ENCODE measurements at places on chromosomes 6 and 20.

DNA sequence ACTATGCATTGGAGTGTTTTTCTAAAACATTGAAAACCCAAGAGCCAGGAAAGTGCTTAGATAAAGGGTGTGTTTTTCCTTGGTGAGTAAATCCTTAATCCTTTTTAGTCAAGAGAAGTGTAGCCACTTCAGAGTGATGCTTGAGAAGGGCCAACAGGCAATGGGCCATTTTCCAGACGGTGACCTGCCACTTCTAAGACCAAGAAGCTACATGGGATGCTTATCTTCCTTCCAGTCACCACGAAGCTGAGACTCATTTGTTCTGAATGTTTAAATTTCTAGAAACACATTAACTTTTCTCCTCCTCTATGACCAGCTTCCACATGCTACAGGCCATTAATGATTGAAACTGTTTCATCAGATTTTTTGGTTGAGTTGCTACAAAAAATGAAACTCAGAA is 34.4 kb upstream of the NHSL1 start:
- DNase-seq = no peak

DNA sequence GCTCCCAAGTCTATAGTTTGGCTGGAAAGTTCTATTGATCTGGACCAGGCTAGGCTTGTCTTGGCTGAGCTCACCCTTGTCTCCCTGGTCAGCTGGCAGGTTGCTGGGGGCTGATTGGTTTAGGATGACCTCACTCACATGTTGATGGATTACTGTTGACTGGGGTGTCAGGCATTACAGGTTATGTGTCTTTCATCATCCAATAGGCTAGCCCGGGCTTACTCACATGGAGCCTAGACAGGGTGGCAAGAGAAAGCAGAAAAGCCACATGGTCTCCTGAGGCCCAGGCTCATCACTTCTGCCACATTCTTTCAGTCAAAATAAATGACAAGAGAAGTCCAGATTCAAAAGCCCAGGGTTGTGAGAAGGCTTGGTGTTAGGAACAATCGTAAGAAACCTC is 103.5 kb downstream of the BFSP1 start:
- DNase-seq = no peak

- no peak for DNase-seq
Measured at GRCh38 chr6:107652526-107653182, 162.7 kb downstream of the SOBP start.

DNA sequence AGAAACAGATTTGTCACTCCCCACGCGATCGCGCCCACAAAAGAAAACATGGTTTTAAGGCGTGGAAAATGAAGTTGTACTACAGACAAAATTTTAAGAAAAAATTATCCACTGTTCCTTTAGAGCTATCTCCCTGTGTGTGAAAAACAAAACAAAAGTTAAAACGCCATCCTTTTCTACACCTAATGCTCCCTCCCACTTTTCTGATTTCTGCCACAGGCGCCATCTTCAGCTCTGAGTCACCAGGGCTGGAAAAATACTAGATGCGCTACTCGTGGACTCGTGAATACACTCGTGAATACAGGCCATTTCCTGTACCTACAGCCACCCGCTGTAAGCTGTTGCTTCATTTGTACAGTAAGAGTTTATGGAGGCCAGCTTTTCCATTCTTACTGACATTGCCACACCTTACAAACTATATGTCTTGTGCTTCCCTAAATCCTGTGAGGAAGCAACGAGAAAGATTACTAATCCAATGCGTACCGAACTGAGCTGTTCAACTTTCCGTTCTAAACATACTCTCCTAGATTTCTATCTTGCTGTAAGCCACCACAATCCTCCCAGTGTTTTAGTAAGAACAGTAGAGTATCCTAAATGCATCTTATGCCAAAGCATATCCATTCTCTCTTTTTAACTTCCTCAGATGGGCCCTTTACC is 773 bp upstream of the AHI1 start:
- DNase-seq = peak; percentile 90

- no peak for DNase-seq
Measured at GRCh38 chr6:144793744-144794143, 508.6 kb downstream of the UTRN start.

GRCh38 chr20:23049201-23050075 is at the start of gene THBD:
Gene THBD, minus strand, starts transcription at chr20:23049672. Its CDS starts 168 bp downstream, at chr20:23049504.
- peak; percentile 50 for DNase-seq

DNA sequence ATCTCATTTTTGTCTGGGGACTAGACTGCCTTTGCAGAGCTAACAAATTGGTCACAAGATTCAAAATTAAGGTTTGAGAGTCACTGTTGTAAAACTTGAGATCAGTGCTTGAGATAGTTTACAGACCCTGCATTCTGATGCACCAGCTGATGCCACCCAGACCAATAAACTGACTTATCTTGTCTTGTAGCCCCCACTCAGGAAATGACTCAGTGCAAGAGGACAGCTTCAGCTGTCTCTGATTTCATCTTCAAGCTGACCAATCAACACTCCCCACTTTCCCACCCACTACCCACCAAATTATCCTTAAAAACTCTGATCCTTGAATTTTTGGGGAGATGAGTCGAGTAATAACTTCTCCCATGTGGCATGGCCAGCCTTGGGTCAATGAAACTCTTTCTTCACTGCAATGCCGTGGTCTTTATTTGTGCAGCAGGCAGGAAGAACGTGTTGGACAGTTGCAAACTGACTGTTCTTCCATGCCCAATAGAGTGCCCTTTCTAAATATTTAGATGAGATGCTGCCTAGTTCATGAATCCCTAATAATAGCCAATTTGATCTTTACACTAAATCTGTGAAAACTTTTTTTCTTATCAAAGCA is 48.3 kb upstream of the PROKR2 start:
- DNase-seq = no peak

DNA sequence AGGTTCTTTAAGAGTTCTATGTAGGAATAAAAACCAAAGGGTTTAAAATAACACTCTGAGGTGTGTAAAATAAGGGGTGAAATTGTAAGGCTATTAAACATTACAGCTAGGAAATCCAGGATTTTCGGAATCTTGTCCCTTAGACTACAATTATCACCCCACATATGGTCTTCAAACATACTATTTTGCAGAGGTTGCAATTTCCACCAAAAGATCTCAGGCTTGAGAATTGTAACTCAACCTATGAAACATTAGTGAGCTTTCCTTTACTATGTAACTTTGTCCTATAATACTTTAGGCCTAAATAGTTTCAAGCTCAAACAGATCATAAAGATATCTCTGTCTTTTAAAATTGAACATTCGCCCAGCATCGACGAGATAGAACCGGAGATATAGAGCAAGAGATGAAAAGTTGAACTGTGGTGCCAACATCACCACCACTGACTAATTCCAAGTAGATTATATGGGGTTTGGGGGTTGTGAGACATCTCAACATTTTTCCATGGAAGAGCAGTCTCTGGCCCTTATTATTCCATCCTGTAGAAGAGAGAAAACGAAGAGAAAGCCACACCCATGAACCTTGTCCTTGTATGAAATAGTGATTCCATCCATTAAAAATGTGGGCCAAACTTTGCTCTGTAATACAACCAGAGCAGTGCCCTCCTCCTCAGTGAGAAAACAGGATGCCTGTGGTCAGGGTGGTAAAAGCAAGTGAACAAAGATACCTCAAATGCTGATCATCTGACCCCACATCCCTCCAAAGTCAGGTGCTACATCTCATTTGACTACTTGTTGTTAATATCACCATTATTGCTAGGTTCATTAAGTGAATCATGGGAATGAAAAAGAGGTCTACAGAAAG is 284.5 kb upstream of the GJE1 start:
- DNase-seq = no peak

DNA sequence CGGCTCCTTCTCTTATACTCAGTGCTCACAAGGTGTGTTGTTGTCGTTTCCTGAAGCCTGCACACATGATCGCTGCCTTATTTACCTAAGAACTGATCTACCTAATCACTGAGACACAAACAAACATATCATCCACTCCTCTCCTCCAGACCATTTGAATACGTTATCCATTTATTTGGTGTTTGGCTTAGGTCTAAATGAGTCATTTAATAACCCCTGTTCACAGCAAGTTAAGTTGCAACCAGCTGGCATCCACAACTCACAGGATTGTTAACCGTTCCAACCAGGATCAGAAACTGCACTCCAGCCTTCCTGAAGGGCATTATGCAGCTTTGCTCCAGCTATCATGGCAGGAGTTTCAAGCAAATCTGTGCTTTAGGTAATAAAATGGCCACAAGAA is 511.1 kb upstream of the MAP3K7 start:
- no peak for DNase-seq

DNA sequence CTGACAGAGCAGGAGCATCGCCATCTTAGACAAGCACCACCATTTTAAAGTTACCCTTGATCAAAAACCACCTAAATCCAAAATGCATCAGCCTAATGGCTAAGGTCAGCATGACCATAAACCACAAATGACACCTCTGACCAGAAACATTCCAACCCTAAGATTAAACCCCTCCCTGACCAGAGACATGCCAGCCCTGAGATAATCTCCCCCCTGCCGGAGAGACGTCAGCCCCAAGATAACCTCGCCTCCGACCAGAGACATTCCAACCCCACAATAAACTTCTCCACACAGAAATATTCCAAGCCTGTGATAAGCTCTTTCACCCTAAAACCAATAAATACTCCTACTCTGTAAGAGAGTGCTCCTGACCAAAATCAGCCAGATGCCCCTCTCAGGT is 53.5 kb downstream of the PXDC1 start:
- peak; percentile 12 for DNase-seq

GRCh38 chr6:3744901-3745470 is 6.5 kb downstream of the PXDC1 start:
- no peak for DNase-seq

DNA sequence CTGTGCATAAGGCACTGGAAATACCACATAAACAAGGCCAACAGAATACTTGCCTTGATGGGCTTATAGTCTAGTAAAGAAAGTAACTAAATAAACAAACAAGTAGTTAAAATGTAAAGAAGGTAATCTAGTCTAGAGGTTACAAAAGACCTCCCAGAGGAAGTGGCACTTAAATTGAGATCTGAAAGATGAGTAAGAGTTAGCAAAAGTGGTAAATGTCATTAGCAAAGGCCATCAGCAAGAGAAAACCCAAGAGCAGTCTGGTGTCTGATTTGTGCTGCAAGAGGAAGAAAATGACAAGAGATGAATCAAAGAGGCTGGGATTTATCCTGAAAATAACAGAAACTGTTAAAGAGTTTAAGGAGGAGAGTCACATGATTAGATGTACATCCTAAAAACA is 96.6 kb upstream of the SMLR1 start:
- DNase-seq = no peak

DNA sequence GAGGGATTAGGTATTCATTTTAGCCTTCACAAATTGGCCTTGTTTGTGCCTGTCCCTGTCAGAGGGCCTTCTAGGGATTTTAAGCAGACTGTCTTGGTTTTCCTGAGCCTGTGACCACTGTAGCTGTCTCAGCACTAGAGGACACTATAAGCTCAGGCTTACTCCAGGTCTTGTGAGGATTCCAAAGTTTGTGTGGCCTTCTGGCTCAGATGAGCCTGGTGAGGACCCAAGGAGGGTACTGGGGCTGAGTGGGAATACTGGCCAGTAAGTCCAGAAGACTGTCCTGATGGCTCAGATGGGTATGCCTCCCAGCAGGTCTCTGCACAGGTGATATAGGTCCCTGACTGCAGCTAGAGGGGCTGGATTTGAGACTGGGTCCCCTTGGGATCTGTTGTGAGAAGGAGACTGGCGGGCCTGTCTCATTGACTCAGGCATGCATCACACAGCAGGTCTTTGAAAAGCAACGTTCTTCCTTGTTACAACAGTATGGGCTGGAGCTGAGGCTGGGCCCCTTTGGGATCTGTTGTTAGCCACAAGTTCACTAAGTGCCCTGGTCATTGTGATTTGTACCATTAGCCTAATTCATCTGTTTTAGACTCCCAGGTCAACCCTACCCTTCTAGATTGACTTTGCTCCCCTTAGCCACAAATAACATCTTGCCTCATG is 26.3 kb upstream of the TFB1M start:
- peak; percentile 63 for DNase-seq

GRCh38 chr6:31493875-31494694 is 3.9 kb upstream of the MICB start:
- DNase-seq = peak; percentile 67

GRCh38 chr6:13373488-13373886 is 45.1 kb upstream of the TBC1D7 start:
- DNase-seq = no peak

DNA sequence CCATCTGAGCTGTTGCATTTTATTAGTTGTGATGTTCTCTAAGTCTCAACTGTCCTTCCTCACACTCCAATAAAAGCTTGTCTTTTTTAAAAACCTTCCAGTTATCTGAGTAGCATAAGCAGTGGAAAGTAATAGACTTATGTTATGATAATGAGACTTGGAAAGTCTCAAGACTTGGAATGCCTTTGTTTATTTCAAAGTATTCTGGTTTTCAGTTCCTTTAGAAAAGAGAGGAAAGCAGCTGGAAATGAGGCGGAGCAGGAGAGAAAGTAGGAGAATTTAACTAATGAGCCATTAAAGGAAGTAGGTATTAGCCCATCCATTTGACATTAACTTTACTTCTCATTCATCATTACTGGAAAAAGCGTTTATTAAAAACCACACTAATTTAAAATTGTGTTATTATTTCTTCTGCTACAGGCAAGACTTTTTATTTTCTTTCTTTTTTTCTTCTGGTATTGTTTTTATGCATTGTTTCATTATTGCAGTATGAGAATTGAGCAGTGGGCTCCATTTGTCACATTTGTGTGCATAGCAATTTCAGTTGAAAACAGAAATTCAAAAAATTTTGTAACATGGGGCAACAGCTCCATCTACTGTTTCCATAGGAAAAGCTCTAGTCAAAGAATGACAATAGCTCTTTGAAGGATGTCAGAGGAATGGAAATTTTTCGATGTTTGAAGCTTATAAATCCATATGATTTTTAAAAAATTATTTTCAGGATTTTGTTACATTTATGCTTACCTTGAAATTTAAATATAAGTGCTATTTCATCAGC is 194.8 kb downstream of the COL9A1 start:
- peak; percentile 35 for DNase-seq

DNA sequence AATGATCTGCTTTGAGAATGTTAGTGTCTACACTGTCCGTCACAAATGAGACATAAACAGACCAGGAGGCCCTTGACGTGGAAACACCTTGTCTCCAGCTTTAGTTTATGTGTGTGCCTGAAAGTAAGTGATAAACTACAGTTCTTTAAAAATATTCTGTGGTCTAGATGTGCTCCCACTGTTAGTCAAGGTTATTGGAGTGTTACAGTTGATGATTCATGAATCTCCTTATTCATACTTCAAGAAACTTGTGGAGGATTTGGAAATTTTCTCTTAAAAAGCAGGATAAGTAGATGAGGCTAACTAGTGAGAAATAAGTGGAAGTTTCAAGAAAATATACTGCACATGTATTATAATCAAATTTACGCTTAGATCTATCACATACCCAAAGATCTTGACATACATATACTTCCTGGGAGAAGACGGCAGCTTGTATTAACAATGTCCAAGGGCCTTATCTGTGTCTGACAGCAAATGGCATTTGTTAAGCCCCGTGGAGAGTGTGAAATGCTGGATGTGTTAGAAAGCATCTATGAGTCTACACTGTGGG is 90.5 kb upstream of the MBOAT1 start:
- peak; percentile 18 for DNase-seq

GRCh38 chr6:40997234-40997957 is 41.6 kb downstream of the UNC5CL start:
- peak; percentile 55 for DNase-seq

- no peak for DNase-seq
Measured at GRCh38 chr6:151385177-151385576, 6.2 kb downstream of the ZBTB2 start.

GRCh38 chr6:168126566-168127383 is 47.8 kb upstream of the FRMD1 start:
- no peak for DNase-seq

GRCh38 chr6:140460267-140460666 is 1085.8 kb upstream of the CITED2 start:
- DNase-seq = no peak

All from AG10803 (cell line).